ENCODE measurements at places on chromosomes 16 and 17.

- no peak for DNase-seq
These were observed 40.0 kb downstream of the WIPI1 start for GRCh38 chr17:68417317-68417716.

GRCh38 chr16:8588682-8589056 is 1.6 kb downstream of the TMEM114 start:
- DNase-seq: no peak

DNA sequence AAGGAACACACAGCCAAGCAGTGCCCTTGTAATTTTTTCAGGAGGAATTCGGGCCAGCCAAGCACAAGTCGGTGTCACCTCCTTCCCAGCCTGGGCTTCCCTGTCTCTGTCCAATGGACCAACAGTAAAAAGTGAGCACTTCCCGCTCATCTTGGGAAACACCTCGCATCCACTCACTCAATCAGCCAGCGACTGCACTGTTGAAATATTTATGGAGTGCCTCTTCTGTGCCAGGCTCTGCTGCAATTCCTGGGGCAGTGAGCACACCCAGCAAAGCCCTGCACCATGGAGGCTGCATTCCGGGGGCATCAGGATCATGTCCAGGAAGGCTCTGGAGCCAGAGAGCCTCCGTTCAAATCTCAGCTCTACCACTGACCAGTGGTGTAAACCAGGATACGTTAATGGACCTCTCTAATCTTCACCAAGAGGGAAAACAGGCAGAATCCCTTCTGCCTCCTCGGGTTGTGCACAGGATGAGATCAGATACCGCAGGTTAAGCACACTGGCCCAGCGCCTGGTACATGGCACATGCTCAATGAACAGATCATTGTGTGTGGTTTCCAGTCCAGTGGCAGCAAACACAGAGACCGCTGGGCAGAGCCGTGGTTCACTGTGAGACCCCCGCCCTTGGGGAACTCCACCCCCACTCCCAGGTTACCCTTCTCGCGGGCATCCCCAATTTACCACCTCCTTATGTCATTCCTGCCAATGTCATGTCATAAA is 194.3 kb downstream of the ZNF423 start:
- no peak for DNase-seq

- DNase-seq: no peak
These were observed 36.6 kb downstream of the FAM20A start for GRCh38 chr17:68564415-68565111.

DNA sequence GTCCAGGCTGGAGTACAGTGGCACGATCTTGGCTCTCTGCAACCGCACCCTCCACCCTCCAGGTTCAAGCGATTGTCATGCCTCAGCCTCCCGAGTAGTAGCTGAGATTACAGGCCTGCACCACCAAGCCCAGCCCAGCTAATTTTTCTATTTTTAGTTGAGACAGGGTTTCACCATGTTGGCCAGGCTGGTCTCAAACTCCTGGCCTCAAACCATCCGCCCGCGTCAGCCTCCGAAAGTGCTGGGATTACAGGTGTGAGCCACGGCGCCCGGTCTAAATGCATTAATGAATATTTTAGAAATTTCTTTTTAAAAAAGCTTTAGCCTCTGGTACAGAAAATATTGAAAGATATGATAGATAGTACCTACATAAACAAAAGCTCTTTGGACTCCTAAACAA is 95.0 kb downstream of the DNAH9 start:
- DNase-seq: no peak

DNA sequence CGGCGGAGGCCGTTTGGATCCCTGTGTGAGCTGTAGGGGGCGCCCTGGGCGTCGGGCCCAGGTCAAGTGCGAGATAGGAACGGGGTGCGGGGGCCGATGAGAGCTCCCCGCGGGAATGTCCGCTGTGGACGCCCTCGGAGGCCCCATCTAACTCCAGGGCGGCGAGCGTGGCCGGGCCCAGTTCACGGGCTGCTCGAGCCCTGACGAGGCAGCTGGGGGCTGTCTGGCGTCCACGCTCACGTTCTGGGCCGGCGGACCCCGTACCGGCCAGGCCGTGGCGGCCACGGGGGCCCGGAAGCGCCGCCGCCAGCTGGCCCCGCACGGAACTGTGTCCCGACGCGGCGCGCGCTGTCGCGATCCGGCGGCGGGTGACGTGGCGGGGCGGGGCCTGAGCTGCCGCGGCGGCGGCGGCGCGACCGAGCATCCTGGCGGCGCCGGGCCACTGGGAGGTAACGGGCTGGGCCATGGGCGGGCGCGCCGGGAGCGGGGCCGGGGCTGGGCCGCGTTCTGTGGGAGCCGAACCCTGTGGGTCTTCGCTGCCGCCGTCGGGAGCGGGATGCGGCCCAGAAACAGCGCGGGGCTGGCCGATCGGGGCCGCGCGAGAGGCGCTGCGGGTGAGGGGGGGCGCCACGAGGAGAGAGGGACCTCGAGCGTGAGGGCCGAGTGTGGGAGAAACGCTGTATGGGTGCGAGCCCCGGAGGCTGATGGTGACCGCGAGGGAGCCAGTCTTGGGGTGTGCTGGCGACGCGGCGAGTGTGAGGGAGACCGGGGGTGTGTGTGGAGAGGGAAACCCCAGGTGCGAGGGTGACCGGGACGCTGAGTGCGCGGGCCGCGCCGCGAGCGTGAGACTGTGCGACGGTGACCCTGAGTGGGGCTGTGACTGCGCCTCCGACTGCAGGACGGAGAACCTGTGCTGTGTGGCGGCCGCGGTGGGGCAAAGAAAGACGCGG is at the start of gene SLC7A6:
TSS of gene SLC7A6 (plus strand) at position 399 of the 950 bp plus-strand sequence. CDS start 10,201 bp downstream, outside the sequence.
- peak; percentile 85 for DNase-seq

- DNase-seq: peak; percentile 89
These were observed at the start of gene SMURF2 for GRCh38 chr17:64661976-64662773. SMURF2 (minus strand) TSS chr17:64662307; CDS start chr17:64661880, 427 bp downstream.

DNA sequence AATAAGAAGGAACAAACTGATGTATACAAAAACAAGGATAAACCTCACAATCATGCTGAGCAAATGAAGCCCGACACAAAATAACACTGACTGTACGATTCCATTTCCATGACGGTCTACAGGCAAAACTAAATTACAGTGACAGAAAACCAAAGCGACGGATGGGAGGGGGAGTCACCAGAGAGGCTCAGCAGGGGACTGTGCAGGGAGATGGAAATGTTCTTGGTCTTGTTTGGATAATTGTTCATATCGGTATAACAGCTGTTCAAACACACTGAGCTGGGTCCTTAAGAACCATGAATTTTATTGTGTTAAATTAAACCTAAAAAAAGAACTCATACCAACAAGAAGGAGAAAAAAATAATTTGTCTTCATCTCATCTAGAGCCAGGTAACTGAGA is 97.8 kb downstream of the NXN start:
- DNase-seq: no peak

DNA sequence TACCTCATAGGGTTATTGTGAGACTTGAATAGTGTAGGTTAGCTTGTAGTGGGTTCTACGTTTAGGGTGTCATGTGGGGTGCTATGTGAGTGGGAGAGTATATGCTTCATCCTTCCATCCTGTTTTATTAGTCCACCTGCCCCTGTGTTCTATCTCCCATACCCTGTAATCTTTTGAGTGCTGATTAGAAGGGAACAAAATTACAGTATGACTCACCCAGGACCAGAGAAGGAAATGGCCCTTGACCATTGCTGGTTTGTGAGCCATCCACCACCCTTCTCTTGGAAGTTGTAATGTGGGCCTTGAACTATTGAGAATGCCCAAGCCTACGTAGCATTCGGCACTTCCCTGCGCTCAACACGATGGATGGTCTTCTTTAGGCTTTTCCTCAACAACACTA is 17.1 kb downstream of the SAP30BP start:
- no peak for DNase-seq

DNA sequence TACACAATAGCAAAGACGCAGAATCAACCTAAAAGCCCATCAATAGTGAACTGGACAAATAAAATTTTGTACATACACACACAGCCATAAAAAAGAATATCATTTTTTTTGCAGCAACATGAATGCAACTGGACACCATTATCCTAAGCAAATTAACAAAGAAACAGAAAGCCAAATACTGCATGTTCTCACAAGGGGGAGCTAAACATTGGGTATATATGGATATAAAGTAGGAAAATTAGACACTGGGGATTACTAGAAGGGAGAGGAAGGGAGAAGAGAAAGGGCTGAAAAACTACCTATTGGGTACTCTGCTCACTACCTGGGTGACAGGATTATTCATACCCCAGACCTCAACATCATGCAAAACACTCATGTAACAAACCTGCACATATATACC is 28.2 kb downstream of the ADAMTS18 start:
- DNase-seq: peak; percentile 0

DNA sequence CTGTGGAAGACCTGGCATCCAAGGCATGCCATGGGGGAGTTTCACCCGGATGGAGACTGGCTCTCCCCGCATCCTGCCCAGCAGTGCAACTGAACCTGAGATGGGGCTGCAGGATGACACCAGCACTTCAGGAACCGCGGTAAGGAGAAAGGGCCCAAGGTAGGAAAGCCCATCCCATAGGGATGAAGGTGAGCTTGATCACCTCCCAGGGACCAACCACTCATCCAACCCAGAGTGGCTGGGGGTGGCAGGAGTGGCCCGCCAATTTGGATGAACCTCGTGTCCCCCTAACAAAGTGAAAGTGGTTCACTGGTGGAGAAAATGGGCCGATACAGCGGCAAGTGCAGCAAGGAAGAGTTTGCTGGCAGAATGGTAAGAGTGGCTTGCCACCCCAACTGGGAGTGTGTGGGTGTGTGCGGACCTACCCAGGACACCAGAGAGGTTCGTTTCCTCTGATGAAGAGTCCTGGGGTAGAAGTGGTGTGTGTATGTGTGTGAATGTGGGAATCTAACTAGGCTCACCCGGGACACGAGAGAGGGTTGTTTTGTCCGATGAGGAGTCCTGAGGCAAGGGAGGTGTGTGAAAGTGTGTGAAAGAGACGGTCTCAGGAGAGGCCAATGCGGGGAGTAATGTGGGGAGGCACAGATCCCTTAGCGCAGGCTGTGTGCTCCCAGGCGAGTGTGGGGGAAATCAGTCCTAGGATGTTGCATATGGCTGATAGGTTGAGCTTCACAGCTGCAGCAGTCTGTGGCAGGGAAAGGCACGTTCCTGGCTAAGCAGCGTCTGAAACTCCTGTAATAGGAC is 22.6 kb downstream of the ACSM1 start:
- DNase-seq: no peak

GRCh38 chr16:85069171-85069570 is 41.6 kb downstream of the KIAA0513 start:
- DNase-seq: no peak

- no peak for DNase-seq
These were observed 3.3 kb downstream of the SLC6A4 start for GRCh38 chr17:30232015-30232823.

- DNase-seq: no peak
These were observed 1.3 kb upstream of the CPSF4L start for GRCh38 chr17:73262676-73263642.

DNA sequence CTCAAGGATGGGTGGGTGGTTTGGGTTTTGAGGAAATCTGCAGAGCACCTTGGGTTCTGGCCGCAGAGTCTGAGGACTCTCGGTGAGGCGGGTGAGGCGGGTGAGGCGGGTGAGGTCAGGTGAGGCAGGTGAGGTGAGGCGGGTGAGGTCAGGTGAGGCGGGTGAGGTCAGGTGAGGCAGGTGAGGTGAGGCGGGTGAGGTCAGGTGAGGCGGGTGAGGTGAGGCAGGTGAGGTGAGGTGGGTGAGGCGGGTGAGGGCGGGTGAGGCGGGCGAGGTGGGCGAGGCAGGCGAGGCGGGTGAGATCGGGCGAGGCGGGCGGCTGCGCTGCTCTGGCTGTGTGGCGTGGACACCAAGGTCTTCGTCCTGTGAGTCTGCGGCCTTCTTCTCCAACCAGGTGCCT is 24.1 kb upstream of the RPL13 start:
- DNase-seq: no peak

- DNase-seq: no peak
These were observed 14.1 kb downstream of the ATP2C2 start for GRCh38 chr16:84382396-84382795.

DNA sequence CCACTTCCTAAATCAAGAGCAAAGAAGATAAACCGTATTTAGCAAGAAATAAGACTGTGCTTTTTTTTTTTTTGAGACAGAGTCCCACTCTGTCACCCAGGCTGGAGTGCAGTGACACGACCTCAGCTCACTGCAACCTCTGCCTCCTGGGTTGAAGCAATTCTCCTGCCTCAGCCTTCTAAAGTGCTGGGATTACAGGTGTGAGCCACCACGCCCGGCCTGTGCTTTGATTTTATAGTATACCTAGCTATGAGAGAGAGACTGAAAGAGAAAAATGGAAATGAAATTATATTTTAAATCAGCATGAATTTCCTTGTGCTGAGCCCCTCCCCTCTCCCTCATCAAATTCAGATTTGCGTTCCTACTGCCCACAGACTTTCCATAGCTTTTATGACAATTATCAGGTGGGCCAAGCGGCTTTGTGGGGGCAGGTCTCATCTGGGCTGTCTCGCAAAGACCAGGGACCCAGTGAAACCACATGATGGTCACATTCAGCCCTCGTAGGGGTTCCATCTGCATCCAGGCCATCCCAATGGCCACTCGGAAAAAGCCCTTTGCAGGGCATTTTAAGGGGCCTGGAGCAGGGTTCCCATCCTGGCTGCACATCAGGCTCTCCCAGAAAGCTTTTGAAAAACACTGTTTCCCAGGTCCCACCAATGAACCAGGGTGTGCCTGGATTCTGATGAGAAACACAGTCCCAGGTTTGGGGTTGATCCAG is 8.5 kb downstream of the CACNG1 start:
- DNase-seq: no peak

DNA sequence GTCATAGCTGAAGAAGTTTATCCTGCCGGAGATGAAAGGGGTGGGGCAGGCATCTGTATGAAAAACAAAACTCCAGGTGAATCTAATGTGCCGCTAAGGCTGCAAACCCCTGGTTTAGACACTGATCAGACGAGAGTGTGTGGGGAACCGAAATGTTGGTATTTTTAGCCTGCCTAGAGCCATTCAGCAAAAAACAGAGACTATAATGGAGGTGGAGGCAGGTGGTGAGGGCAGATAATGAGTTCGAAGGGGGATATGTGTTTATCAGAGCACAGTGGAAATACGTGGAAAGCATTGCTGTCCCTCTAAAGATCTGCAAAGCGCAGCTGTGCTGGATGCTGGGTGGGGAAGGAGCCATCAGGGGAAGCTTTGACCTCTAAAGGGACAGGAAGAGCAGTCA is 127.5 kb upstream of the WSCD1 start:
- no peak for DNase-seq

- DNase-seq: no peak
These were observed 806.2 kb upstream of the EEF2KMT start for GRCh38 chr16:5903832-5904231.

GRCh38 chr16:10611825-10612342 is 31.5 kb upstream of the EMP2 start:
- DNase-seq: peak; percentile 12

DNA sequence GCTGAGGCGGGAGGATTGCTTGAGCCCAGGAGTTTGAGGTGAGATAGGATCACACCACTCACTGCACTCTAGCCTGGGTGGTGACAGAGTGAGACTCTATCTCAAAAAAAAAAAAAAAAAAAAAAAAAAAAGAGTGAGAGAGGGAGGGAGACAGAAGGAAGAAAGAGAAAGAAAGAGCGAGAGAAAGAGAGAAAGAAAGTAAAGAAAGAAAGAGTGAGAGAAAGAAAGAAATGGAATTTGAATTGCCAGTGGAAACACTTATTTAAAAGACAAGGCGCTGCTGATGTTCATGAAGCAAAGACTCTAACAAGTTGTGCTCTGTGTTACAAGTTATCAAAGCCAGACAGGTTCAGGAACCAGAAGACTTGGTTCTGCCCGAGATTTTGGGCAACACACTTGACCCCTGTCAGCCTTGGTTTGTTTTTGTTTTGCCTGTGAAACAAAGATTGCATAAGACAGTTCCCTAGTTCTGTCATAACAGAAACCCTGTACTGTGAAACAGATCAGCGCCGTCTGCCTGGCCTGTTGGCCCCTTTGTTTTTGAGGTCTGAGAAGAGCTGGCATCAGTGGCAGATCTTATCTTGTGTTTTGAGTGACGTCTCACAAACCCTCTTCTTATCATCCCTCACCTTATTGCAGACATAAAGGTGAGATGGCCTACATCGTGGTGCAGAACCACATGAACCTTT is 55.4 kb upstream of the ENDOV start:
- DNase-seq: no peak

Data from suppressor macrophage (primary cell).